H54 (cell line): ENCODE measurements at places on chromosomes 11 and 22.
A peak's percentile ranks its signal among the peaks of the same experiment; 100 is the strongest.

GRCh38 chr11:763073-763463 lies 14.2 kb downstream of the GATD1 start:
- no peak for DNase-seq

GRCh38 chr11:26234451-26234850 lies 97.5 kb upstream of the ANO3 start:
- DNase-seq = no peak

DNA sequence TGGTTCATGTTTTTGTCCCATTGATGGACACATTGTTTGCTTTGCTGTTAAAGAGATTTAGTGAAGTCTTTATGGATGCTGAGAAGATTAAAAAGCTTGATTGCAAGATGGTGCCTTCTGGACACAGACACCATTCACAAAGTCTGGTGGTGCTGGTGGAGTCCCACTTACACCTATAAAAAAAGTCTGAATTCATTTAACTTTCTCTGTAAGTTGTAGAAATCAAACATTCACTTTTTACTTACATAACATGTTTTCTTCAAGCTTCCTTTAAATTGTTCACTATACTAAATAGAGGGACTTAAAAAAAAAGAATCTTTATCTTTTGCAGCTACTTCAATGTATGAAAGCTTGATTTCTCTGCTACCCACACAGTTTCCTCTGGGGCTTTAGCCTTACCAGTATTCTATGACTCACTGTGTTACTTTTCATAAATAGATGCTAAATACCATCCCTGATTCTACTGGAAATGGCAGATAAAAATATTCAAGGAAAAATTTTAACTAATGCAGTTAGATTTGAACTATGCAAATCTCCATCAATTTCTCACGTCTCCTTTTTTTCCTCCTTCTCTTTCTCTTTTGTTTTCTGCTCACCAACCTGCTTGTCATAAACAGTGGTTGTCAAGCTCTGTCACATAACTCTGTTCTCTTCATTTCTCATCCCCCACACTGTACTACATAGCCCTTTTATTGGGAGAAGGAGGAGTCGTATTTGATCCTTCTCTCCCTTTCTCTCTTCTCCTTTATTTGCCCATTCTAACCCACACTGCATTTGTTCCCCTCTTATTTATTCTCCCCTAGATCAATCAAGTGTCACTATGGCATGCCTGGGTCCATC lies 89.7 kb downstream of the FAM76B start:
- no peak for DNase-seq

DNA sequence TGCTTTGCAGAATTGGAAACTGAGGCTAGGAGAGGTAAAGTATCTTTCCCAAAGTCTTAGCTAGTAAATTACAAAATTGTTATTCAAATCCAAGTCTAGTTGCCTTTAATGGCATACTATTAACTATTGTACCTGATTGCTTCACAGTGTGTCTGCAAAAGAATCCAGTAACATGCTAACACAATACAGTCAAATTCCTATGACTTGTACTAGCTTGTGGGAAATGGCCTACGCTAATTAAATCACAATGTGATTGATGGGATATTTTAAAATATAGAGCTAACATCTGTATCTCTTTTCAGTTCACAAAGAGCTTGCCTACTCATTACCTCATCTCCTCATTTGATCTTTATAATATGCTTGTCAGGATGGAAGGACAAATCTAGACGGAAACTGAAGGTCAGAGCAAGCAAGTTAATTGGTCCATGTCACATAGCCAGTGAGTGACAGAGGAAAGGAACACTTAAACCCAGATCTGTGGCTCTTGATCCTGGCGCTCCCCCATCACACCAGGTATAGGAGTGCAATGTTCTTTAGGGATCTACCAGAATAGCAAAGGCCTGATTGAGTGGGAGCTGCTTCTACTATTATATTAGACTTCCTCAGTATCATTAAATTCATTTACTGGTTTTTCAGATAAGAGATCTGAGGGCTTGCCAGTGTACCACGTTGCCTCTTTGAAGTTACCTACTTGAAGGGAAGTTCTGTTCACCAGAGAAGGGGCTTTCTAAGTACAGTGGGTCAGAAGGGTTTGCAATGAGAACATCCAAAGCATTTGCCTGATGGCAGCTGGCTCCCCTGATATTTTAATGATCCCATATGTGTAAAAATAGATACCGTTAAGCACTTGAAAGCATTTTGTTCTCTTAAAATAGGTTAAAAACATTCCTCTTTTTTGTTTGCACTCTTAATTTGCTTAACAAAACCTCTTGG lies 213.6 kb upstream of the SESN3 start:
- DNase-seq = no peak

- no peak for DNase-seq
Measured at GRCh38 chr11:134975866-134976376, 563.9 kb upstream of the B3GAT1 start.

- DNase-seq = no peak
Measured at GRCh38 chr22:38972558-38972957, 9.6 kb upstream of the APOBEC3B start.

GRCh38 chr11:86013713-86014112 lies 55.2 kb downstream of the PICALM start:
- DNase-seq = no peak

DNA sequence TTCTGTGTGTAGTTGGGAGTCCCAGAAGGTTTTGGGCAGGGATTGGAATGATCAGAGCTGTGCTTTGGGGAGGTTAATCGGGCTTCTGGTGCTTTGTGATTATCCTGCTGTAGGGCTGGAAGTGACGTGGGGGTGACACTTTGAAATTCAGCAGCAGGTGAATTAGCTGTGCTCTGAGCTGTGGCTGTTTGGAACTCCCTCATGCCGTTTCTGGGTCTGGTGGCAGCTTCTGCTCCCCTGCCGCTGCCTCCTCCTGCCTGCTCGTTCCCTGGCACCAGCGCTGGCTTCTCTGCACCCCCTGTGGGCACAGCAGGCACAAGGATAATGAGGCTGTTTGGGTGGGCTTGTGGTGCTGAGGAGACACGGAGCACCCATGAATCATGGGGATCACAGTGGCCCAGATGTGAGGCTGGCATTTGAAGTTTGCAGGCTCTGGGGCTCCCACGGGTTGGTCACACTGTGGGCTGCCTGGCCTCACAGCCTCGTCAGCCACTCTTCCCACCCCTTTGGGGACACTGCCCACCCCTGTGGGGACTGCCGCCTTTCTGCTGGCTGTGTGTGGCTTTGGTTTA lies 49.7 kb downstream of the TBC1D22A start:
- DNase-seq = no peak

GRCh38 chr11:76705826-76706225 lies 35.3 kb upstream of the LRRC32 start:
- no peak for DNase-seq

DNA sequence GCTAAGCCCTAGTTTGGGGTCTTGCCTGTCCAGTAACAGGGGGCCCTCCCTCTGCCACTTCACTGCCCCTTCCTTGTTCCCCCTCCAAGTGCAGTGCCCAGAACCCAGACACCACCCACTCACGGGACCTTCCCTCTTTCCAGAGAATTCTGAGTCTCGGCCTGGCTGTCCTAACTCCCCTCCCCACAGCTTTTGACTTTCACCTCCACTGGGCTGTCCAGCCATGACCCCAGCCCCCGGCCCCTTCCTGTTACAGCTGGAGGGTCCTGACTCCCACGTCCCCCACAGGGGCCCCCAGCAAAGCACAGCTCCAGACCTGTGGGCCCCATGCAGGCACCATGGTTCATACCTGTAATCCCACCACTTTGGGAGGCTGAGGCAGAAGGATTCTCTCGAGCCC lies 71.5 kb downstream of the BRD1 start:
- DNase-seq = no peak

GRCh38 chr22:20566420-20567260 lies 59.2 kb downstream of the MED15 start:
- no peak for DNase-seq

DNA sequence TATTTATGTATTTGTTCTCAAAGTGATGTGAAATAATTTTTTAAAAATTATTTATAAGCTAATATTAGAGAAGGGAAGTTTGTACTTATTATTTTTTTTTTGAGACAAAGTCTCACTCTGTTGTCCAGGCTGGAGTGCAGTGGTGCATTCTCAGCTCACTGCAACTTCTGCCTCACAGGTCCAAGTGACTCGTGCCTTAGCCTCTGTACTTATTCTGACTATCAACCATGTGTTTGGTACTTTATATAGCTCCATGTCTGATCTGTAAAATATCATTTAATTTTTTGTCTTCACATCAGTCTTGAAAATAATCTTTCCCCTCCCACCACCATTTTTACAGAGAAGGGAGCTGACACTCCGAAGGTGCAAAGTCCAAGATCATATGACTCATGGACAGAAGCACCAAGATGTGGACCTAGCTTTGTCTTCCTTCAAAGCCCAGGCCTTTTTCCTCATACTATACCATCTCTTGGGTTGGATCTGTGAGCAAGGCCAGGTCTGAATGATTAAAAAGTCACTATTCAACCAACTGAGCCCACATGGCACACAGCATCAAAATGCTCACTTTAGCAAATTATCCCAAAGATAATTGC lies 32.4 kb upstream of the EED start:
- no peak for DNase-seq

DNA sequence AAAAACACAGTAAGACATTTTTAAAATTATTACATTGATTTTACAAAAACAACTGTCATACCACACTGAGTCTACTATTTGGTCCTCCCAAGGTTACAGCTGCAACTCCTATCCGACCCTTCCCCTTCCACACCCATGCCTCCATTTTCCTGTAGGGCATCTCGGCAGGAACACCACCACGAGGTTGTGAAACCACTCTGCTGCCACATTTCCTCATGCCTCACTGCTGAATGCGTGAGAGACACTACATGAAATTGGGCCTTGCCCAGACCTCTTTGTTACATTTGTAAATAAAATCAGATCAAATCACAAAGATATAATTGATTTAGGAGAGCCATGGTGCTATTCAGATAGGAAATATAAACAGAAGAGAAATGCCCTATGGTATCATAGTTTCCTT lies 2.0 kb downstream of the ARHGAP32 start:
- no peak for DNase-seq

DNA sequence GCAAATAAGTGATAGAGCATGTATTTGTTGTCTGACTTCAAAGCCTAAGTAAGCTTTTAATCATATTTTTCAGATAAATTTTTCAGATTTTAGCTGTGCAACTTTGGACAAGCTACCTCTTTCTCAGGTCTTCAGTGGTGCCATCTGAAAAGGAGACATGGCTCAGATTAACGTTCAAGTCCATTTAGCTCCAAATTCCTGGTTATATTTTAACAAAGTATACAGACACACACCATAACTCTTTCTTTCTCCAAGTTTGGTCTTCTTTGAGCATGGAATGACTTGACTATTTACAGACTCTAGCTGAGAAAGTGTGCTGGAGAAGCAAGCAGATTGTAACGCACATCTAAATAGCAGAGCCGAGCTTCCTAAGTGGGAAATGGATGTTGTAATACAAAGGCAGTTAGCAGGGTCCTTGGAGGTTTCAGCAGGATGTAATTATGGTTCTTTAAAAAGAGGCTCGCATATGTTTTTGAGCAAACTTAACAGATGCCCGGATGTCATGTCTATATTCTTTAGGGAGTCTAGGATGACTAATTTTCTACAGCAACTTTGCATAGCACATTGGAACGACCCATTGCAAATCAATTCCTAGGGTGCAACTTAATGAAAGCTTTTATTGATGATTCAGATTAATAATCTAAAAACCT lies 128.1 kb upstream of the E2F8 start:
- no peak for DNase-seq

- DNase-seq = peak; percentile 23
Measured at GRCh38 chr11:32586576-32587190, 3.1 kb downstream of the EIF3M start.

DNA sequence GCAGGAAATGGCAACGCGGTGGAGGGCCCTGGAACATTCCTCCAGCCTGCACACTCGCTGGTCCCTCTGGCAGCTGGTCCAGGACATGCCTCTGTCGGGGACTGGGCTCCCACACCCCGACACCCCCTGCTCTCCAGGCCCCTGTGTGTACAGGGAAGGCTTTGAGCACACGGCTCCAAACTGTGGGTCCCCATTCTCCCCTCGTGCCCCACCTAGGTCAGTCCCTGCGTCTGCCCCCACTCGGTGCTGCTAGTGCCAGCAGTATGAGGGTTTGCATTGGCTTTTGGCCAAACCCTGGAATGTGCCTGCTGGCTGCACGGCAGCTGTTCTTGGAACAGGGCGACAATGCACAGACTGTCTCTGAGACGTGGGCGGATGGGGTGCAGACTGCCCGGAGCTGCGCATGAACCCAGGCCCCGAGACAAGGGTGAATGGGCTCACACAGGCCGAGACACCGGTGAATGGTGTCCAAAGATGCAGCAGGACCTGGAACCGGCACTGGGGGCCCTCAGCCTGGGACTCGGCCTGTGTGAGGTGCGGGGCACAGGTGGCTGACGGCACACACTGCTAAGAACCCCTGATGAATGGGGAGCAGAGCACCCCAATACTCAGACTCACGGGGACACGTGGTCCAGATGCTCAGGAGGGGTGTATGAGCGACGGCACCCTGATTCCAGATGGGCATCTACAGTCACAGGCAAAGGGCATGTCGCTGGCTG lies 7.5 kb upstream of the SYT8 start:
- DNase-seq = peak; percentile 90

GRCh38 chr11:75663808-75664207 lies 5.0 kb downstream of the MAP6 start:
- no peak for DNase-seq

DNA sequence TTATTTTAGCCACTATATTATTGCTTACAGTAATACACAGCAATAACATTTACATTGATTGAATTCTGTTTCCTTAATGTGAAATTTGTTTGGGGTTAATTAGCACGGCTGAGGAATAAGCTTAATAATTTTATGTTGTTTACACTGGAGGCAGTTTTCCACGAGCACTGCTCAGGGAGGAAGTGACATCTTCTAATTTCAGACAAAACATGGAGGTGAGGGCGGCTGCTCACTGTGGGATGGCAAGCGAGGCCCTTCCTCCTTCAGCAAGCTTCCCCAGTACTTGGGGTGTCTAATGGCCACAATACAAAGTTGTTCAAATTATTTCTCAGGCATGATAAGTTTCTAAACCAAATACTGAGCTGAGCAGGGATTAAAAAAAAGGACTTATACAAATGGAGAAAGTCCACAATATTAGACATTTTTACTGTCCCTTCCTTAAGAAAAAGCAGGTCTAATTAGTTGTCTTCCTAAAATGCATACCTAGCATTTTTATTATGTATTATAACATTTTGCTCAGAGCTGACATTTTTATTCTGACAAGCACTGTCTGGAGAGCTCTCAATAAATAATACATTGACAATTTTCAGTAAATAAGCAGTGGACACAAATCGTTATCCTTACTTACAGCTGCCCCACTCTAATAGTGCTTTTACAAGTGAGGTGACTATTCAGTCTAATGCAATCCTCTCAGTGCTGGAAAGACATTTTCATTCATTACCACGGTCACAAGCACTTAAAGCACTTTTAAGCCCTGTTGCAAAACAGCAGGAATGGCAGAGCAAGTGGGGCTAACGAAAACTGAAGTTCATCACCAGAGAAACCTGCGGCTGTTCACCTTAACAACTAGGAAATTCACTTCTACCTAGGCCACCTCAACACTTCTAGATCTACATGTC lies 56.2 kb downstream of the SOX6 start:
- DNase-seq = no peak

GRCh38 chr22:49587987-49588386 lies 239.7 kb downstream of the BRD1 start:
- no peak for DNase-seq
